Stimulated activated CD4-positive, alpha-beta T cell treated with anti-CD3 and anti-CD28 coated beads, Interleukin-1b, Interleukin-23, amount 100 ng/mL, for 24 hours (primary cell): ENCODE measurements at places on chromosomes 4 and X.

DNA sequence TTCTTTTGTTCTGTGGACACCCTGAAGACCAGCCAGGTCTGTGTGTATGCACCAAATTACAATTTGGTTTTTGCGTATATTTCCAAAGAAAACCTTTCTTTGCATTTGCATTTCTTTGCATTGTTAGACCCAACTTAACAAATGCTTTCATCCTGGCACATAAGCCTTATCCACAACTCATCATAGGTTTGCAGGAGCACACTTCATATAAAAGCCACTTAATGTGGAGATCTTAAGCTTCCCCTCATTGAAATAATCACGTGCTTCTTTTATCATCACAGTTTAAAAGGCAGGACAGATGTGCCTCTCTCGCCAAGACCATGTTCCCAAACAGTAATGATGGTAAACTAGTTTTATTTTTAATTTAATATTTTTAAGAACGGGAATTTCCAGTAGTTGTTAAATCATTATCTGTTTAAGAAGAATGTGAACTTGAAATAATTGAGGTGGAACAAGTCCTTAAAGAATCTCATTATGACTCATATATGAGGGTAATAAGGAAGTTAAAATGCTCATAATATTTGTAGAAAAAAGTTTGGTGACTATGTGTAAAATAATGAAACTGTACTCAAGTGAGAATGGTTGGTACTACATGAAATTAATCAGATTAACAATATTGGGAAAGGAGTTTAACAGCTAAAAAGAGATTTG is 65.5 kb downstream of the GLRA3 start:
- no peak for DNase-seq

DNA sequence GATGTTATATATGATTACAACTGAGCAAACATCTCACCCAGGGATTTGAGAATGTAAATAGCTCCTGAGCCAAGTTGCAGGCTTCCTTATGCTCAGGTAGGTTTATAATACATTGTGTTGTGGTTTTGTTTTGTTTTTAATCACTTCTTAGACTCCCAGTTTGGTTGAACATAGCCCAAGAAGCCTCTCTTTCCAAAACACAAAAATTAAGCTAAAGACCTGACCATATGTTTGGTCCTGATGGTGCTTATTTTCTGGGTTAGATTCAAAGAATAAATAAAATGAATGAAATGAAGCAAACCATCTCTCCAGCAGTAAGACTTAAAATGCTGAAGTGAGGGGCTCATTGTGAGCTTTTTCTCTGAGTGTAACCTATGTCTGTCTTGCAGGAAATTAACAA is 93.5 kb downstream of the GRXCR1 start:
- DNase-seq: no peak

- no peak for DNase-seq
Measured at GRCh38 chr4:30950737-30951136, 230.6 kb downstream of the PCDH7 start.

DNA sequence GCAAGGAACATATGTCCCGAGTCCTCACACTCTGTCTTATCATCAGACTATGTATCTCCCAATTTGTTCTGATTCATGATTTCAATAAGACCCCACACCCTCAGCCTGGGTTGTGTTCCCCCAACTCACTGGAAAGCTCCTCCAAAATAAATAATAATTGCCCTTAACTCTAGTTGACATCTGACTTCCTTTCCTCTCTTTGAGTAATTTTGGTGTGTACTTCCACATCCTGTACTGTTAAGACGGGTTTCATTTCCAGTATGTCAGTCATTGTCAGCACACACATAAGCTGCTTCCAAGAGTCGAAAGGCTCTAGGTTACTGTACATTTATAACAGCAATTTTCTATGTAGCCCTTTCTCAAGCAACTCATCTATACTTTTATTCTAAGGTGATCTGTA is 52.2 kb upstream of the C1QTNF7 start:
- no peak for DNase-seq

- DNase-seq: no peak
Measured at GRCh38 chr4:179880756-179881155, 2362.4 kb upstream of the TENM3 start.

GRCh38 chrX:74606342-74606741 is 8.1 kb downstream of the RLIM start:
- DNase-seq: no peak

GRCh38 chr4:42342459-42342858 is 54.8 kb upstream of the SHISA3 start:
- DNase-seq: no peak

DNA sequence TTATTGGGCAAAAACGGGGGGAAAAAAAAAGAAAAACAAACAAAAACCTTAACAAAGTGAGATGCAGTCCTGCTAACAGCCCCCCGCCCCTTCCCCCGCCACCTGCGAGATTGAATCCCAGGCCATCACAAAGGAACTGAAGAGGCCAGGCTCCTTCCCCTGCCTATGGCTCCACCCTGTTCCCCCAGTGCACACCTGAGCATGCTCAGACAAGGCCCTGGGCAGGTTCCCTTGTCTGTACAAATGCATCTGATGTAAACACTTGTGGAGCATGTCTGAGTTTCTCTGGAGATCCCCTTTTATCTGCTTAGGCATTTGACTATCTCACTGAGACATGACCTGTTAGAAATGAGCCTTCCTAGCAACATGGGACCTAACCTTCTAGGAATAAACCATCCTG is 983.7 kb upstream of the PABPC4L start:
- no peak for DNase-seq

GRCh38 chr4:13859423-13859822 is 231.9 kb upstream of the BOD1L1 start:
- DNase-seq: no peak

GRCh38 chrX:50813843-50814661 is at the start of gene SHROOM4:
SHROOM4 (minus strand) TSS chrX:50814194; CDS start chrX:50814018, 176 bp downstream.
- no peak for DNase-seq

DNA sequence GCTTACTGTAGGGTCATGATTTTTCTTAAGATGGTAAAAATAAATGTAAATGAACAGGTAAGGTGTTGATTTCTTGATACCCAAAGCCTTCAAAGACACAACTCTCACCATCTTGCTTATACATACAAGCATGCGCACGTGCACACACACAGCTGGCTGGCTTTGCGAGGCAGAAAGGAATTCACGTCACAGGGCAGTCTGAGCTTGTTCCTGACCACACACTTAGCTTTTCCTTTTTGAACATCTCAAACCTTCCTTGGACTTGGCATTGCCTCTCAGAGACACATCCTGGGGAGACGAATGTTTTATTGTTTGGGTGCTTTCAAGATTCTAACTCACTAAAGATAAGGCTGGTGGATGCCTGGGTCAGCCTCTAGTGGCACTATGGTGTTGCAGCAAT is 175.0 kb downstream of the NHS start:
- DNase-seq: no peak

DNA sequence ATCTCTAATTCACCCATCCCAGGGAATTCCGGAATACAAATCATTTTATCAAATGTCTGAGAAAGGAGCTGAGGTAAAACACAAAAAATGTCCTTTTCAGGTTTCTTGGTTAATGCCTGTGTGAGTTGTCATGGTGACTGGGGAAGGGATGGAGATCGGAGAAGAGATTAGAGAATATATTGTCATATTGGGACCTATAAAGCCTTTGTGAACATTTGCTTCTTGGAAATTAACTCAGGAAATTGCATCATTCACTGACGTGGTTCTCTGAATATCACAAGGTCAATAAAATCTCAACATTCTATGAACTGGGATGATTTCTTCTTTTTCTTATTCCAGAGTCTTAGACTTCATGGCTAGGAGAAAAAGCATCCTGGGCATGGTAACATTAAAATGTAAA is 174.8 kb upstream of the GLRA2 start:
- no peak for DNase-seq

DNA sequence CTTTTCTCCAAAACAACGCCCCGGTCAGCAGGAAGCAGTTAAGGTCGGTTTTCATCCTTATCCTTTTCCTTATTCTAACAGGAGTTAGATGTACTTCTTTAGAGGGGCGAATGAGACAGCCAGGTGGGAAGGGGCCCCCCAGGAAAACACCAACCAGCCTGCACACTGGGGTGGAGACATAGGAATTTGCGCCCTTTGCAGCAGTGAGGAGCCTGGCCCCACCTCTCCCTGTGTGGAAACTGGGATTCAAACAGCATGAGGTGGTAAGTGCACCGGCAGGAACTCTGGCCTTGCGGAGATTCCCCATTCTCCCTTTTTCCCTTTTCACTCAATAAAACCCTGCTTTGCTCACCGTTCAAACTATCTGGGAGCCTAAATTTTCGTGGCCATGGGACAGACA is 8.0 kb upstream of the FAM47C start:
- DNase-seq: no peak

GRCh38 chrX:133916984-133917722 is 68.2 kb downstream of the GPC3 start:
- DNase-seq: no peak

DNA sequence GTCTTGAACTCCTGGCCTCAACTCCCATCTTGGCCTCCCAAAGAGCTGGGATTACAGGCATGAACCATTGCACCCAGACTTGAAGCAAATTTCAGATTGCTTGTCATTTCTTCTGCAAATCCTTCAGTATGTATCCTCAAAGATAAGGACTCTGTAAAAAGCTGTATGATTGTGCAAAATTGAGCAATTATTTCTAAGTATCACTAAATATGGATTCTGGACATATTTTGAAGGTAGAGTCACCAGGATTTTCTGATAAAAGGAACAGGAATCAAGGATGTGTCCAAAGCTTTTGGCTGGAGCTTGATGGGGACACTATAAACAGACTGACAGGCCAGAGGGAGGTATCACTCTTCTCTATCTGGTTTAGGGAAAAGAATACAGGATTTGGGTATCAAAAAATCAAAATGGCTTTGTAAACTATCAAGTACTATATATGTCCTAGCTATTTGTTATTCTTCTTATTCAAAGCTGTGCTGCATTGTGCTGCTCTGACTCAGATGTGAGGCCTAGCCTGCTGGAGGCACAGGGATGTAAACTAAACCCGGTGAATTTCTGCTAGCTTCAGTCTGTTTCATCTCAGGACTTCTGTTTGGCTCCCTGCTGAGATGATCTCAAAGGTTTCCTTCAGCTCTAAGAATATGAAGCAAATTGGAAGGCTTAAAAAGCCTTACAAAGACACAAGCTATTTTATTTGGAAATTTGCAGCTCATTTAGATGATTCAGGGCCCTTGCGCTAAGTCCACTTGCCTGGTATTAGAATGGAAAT is 8.3 kb downstream of the RPS4X start:
- DNase-seq: no peak

DNA sequence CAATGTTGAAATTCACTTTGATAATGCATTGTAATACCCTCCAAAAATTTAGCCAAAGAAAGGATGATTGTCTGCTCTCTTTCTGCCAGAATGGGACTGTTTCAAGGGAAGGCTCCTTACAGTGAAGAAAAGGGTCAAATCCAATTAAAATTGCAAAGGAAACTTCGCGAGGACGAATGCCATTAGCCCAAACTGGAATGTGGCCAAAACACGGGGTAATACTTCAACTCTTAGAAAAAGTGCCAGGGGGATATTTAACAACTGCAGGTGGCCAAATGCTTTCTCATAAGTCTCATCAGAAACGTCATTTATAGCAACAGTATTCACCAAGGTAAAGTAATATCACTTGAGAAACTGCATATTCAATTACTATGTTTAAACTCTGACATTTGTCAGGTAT is 29.0 kb downstream of the NKX3-2 start:
- DNase-seq: no peak

- no peak for DNase-seq
Measured at GRCh38 chr4:82268050-82268825, 105.6 kb downstream of the HNRNPD start.

DNA sequence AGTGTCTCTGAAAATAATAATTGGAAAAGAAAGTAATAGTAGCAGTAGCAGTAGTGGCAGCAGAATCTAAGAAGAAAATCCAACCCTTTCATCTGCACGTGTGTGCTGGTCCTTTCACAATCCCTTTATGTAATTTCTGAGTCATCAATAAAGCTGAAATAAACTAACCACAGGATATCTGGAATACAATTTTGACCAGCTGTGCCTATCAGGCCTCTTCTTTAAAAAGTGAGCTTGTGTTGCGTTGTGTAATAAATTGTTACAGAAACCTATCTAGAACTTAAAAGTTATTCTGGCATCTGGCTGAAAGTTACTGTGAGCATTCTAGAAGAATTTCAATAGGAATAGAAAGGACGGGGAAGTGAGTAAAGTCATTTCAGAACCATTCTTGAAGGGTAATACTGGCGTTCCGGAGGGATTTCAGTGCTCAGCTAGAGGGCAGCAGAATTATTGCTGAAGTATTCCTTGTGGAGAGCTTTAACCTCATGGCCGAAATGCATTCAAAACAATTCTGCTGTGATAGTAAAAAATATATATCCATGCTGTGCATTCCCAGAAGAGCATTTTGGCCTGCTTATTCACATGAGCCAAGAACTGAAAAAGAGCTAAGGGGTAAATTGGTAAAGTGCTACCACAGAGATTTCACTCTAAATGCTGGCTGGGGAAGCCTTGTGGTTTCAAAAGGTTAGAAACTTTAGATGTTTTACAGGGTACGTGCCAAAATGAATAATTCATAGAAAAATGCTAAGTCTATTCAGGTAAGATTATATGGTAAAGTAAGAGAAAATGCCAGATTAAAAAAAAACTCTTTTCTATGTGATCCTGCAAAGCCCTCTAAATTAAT is 260.6 kb downstream of the NKX6-1 start:
- DNase-seq: no peak

GRCh38 chr4:163606896-163607691 is 112.6 kb downstream of the TMA16 start:
- no peak for DNase-seq

DNA sequence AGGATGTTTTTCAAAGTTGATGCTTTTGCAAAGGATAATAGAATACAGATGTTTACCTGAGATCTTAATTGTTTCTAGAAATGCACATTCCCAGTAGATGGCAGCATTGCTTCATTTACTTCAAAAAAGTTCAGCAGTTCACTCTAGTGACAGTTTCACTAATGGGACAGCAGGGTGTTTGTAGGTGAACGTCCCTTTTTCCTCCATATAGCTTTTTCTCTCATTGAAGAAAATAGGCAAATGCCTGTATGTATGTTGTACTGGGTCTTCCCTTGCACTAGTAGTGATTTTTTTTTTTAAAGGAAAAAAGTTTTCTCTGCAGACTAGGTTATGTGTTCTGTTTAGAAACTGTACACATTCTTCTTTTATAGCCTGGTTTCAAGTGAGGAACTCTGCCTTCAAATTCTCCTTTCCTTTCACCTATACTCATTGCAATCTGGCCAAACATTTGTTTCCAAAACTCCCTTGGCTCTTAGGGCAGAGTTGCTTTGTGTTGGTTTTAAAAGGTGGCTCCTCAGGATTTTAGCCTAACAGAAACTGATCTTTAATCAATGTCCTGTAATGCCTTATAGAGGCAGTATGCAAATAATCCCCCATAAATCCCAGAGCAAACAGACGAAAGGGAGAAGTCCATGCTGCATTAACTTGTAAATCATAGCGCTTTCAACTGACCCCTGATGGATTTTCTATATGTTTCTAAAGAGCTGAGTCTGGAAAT is 86.3 kb downstream of the EGF start:
- no peak for DNase-seq

- no peak for DNase-seq
Measured at GRCh38 chr4:6225469-6225868, 25.1 kb upstream of the JAKMIP1 start.

DNA sequence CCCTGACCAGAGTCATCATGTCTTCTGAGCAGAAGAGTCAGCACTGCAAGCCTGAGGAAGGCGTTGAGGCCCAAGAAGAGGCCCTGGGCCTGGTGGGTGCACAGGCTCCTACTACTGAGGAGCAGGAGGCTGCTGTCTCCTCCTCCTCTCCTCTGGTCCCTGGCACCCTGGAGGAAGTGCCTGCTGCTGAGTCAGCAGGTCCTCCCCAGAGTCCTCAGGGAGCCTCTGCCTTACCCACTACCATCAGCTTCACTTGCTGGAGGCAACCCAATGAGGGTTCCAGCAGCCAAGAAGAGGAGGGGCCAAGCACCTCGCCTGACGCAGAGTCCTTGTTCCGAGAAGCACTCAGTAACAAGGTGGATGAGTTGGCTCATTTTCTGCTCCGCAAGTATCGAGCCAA is 11.0 kb downstream of the MAGEA4 start:
- DNase-seq: no peak
